Tibial nerve (tissue), 4 donors: ENCODE measurements at places on chromosomes 2 and 18.

DNA sequence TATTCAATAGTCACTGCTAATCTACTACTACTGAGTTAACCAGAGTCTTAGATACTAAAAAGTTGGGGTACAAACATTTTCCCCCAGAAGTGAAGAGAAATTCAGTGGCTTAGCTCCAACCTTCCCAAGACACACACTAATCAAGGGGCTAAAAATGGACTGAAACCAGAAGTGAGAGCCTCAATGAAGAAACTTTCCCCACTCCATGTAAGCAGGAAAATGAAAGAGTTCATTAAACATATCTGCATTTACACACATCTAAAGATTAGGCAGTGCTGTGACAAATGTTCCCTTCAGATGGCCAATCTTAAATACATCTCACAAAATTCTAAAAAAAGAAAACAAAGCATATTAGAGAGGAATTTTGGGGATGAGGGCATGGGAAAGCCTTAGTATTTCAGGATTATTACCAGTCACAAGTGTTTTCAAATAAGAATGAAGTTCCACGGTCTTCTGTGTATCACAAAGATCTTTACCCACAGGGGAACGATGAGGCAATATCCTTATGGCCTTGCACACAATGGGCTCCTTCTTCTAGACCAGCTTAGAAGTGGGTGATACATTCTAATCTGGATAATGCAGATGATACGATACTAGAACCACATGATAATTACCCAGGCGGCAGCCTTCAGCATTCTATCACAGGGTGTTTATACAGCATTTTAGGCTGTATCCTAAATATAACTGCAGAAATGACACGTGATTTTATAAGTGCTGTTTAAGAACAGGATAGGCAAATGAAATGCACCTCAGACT is 17.1 kb downstream of the ANKRD44 start:
- DNase-seq = no peak

GRCh38 chr18:76410033-76410432 is 85.0 kb downstream of the ZNF516 start:
- DNase-seq = no peak

GRCh38 chr2:24123922-24124580 is 782 bp downstream of the FAM228B start:
- peak; percentile 16 for DNase-seq

GRCh38 chr2:207157731-207158130 is 8.0 kb downstream of the KLF7 start:
- DNase-seq = no peak

GRCh38 chr2:99354070-99354469 is 16.9 kb downstream of the EIF5B start:
- DNase-seq = no peak

GRCh38 chr2:129828792-129829191 is 150.7 kb upstream of the RAB6C start:
- DNase-seq = no peak

GRCh38 chr2:7567646-7568045 is 650.4 kb downstream of the RNF144A start:
- DNase-seq = no peak

GRCh38 chr2:68714866-68715265 is 19.7 kb upstream of the ARHGAP25 start:
- DNase-seq = peak; percentile 43

- DNase-seq = no peak
These were observed 11.0 kb upstream of the DUSP2 start for GRCh38 chr2:96156011-96156820.

DNA sequence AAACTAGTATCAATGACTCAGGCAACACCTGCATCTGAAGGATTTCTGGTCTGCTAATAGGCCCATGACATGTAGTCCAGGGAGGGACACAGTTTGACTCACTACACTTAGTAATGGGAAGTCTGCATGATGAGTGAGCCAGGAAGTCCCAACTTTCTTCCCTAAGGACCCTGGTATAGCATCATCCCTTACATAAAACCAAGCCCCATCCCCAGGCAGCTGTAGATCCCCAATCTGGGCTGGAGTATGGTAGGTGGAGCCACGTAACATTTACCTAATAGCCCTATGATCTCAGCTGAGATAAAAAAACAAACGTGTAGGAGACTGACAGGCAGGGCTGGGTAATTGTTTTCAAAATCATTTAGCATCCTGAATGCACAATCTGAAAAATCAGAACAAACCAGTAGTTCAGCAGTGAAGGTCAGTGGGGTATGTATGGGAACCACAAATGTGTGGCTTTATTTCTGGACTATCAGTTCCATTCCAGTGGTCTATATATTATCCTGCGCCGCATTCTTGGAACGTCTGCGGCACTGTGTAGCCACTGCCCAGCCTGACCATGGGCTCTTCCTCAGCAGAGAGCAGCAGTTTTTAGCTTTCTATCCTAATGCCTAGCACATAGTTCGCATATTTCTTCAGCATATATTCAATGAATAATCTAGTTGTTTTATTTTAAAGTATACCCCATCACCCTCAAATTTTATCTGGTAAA is 33.5 kb downstream of the EPB41L3 start:
- no peak for DNase-seq

DNA sequence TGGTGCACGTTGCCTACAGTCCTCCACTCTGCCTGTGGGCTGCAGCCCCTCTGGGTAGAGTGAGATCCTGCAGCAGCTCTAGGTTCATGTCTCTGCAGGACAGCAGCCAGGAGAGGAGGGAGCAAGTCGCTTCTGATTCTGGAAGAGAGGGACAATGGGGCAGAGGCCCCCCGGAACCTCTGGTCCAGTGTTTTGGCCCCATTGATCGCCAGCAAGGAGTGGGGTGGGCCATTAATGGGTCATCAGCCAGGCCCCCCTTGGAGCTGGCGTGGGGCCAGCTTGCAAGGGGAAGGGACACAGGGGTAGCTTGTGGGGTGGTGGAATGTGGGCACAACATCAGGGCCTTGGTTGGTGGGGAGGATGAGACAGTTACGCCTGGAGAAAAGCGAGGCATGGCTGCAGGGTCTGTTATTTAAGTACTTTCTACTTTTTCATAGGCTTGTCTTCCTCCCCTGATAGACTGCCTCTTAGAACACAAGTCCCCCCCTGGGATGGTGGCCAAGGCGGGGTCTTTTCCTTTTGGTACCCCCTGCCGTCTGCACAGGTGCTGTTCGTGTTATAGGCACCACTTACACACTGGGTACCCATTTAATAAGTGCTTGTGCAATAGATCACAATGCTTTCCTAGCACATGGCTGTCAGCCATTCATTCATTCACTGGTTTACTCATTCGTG is 44.6 kb downstream of the INHBB start:
- DNase-seq = no peak

DNA sequence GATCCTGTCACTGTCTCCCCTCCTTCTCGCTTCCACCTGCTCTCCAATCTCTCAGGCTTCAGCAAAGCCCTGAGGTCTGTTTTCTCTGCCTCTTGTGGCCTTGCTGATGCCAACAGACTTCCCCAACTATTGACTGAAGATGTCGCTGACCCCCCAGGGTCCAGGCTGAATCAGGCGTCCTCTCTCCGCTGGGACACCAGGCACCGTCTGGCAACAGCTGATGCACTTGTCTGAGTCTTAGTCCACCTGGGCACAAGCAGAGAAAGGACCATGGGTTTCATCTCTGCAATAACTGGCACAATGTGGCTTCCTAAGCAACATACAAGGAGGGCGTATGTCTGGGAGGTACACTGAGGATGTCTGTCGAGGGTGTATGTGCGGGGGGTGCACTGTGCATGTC is 248.7 kb upstream of the MYT1L start:
- DNase-seq = no peak

GRCh38 chr2:102999958-103000357 is 238.1 kb downstream of the TMEM182 start:
- no peak for DNase-seq

DNA sequence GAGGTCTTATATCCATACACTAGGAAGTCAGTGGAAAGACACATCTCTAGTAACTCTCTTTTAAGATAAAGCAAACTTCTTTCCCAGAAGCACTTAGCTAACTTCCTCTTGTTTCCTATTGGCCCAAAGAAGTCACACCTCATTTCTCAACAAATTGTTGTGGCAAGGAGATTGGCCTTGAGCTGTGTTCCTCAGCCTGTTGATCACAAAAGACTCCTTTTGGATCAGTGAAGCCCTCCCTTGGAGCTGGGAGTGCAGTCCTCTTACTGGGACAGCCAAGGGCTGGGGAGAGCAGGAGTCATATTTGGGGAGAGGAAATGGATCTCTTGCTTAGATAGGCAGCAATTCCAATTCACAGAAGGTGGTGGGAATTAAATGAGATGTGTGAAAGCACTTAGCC is 51.2 kb upstream of the DAPL1 start:
- no peak for DNase-seq

DNA sequence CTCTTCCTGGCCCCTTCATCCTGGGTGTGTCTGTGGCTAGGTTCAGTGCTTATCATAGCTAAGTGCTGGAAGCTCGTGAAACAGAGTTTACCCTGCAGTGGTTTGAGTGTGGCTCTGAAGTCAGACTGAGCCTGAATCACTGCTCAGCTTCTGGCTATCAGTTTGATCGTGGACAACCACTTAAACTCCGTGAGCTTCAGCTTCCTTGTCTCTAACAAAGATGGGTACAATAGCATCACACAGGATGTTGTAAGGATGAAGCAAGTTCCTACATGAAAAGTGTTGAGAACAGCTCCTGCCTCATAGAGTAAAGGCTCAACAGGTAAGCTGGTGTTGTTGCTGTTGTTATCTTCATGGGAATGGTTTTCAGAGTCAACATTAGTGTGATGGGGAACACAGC is 210.3 kb downstream of the CLIP4 start:
- DNase-seq = no peak

DNA sequence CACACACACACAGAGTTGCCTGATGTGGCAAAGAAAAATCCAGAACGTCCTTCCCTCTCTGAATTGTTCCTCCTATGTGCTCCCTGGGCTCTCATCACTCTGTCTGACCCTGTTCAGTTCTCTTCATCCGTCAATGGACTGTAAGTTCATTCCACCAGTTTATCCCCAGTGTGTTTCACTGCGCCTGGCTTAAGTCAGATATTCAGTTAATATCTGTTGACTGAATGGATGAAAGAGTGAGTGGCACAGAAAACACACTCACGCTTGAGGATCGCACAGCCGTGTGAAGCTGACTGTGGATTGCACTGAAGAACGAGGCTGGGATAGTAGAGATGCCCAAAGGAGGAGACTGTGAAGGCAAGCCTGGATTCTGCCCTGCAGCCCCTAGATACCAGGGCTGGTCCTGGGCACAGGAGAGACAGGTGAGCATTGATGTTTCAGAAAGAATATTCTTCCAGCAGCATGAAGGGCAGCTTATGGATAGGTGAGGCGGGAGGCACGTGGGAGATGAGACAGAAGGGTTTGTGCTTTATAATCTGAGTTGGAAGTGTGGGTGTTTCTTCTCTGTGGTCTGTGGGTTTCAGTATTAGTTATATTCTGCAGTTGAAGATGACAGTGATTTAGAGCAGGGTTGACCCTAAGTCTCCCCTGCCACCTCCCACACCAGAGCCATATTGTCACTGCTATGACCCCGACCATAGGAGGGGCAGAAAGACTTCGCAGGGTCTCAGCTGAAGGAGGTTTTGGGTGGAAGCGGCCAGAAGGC is 129.9 kb downstream of the SOCS6 start:
- no peak for DNase-seq

DNA sequence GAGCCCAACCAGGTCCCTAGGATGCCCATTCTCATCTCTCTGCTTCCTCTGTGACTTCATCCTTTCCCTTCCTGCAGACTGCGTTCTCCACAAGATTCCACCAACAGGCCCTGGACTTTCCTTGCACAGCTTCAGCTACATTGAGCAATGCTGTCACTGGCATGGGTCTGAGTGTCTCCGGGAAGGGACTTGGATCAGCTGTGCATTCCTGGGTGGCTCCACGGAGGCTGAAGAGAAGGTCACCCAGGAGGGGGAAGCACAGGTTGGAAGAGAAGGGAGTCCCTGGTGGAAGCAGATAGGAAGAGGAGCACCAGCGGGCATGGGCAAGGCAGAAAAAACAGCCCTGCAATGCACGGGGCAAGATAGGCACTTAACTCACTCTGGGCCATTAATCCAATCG is 140.5 kb downstream of the UXS1 start:
- DNase-seq = no peak

DNA sequence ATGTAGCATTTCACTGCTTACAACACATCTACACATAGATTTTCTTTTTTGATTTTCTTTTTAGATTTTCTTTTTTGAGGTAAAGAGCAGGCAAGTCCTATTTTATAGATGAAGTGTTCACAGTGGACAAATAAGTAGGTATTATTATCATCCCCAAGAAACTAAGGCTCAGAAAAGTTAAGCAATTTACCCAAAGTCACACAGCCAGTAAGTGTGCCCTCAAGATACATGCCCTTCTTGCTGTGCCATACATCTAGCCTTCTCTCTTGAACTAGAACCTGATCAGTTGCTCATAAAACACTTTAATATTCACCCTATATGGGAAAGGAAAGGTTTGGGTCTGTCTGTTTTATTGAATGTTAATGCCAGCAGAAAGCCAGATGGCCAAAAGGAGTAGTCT is 50.3 kb downstream of the DAPL1 start:
- no peak for DNase-seq

DNA sequence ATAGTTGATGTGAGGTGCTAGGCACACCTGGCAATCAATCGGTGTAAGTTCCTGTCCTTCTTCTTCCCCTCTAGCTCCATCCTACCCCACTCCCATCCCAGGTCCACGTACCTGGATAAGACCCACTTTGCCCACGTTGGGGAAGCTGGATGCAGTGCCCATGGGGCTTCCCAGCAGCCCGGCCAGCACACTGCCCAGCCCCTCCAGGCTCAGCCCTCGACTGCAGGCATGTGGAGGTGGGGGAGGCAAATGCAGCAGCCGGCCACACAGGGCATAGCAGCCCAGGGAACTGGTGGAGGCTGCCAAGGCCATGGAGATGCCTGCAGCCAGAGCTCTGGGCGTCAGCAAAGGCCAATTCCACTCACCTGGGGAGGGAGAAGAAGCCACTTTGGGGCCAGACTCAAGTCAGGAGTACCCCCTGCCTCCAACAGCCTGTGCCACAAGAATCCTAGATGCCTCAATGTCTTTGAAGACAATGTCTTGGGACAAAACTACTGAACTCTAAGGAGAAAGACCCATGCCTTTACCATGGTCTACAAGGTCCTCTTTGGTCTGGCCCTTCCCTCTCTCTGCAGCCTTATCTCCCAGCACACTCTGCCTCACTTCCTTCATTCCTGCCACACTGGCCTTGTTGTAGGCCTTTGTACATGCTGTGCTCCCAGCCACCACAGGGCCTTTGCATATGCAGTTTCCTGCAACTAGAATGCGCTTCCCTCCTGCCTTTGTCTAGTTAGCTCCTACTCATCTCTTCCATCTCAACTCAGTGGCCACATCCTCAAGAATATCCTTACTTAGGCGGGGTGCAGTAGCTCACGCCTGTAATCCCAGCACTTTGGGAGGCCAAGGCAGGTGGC is 4.5 kb downstream of the SLC23A3 start:
- DNase-seq = no peak

DNA sequence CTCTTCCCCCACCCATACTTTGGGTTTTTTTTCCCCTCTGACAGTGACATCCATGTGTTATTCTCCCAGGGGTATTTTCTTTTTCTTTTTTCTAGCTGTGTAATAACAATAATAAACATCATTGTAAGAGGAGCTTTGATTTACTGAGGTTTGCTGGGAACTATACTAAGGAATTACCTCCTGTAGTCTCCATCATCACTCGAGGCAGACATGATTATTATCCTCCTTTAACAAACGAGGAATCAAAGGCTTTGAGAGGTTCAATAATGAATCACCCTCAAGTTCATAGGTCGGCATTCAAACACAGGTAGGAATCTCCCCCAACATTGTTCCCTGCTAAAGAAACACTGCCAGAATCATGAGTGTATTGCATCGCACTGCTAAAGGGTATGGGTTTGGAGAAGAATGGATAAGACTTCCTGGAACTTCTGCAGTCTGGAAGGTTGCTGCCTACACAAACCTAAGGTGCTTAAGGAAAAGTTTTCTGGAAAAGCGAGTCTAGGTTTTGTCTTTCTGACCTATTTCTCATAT is 260.2 kb upstream of the SESTD1 start:
- DNase-seq = no peak
